ENCODE measurements at places on chromosomes 3 and 15.
A peak's percentile ranks its signal among the peaks of the same experiment; 100 is the strongest.

GRCh38 chr3:123876858-123877257 lies 7.3 kb downstream of the MYLK start:
- no peak for DNase-seq

DNA sequence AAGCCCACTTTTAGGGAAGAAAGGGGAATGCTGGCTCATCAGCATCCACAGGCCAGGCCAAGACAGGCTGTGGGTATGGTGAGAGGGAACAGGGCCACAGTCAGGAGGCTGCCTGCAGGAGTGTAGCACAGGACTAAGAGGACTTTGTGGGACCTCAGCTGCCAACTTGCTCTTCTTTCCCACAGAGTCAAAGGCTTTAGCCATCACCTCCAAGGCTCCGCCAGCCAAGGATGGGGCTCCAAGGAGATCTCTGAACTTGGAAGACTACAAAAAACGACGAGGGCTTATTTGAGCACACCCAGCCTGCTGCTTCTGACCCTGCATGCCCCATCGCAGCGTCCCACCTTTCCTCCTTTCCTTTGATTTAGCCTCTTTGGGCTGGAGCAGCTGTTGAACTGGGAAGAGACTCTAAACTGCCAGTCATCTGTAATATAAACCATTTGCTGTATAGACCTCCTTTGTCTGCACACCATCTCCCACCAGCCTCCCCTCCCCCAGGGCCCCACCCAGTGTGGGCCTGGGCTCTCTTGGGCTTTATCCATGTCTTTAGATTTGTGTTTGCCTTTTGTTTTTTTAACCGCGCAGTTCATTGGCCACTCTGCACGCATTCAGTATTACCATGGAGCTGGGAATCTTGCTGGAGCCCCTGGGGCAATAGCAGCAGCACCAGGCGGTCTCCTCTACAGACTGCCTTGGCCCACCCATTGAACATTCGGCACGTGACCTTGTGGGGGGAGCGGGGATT lies 13.1 kb upstream of the ITPKA start:
- no peak for DNase-seq

GRCh38 chr3:195570912-195571311 lies 12.8 kb downstream of the APOD start:
- DNase-seq: no peak

DNA sequence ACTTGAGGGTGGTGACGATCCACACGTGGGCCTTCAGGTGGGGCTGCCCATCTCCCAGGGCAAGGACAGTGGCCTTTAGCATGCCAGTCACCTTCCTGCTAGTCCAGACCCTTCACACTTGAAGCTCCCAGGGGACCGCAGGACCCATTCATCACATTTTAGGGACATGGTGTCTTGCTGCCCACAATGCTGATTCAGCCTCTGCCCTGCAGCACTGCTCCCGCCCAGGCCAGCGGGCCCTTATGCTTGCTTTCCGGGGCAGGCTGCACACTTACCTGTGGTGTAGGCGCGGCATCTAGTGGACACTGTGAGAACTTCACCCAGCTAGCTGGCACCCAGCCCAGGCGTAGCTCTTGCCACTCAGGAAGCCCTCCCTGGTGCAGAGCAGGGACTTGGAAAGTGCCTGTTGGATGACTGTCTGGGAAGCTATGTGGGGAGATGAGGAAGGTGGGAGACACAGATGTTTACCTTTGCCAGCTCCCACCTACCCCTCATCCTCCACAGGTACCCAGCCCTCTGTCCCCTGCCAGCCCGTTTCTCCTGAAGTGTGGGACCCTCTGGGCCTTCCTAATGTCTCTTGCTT lies 26.3 kb upstream of the NR2C2 start:
- peak; percentile 84 for DNase-seq

GRCh38 chr3:119352034-119352609 lies 57.9 kb downstream of the ARHGAP31 start:
- peak; percentile 59 for DNase-seq

DNA sequence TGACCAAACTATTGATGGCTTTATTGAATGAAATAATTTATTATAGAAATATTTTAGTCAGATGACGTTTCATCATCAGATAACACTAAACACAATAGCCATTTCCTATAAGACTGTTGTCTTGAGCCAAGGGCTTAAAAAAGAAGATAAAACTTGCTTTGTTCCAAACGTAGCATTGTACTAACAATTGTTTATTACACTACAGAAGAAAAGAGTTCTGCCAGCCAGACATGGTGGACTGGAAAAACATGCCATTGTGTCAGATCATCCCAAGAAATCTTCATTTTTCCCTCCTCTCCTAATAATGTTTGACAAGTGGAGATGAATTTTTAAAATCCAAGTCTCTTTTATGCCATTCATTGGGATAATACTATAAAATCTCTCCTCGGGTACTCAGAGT lies 203.3 kb downstream of the CDIN1 start:
- no peak for DNase-seq

DNA sequence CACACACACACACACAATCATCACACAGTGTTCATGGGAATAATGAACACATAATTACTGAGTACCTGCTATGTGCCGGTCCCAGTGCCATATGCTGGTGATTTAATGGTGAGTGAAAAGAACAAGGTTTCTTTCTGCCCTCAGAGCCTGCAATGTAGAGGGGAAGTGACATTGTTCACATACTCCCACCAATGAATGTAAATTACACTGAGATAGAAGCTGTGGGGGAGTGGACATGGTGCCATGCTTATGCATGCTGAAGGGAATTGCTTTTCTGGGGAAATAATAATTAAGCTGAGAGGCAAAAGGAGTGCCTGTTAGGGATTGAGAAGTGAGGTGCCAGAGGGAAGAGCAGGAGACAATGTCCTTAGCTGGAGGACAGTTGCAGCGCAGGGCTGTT lies 175.1 kb downstream of the MFSD1 start:
- no peak for DNase-seq

- DNase-seq: no peak
Observed at GRCh38 chr3:80785875-80786274, 975.6 kb downstream of the GBE1 start.

GRCh38 chr15:61517776-61518175 lies 288.7 kb upstream of the RORA start:
- DNase-seq: peak; percentile 74

DNA sequence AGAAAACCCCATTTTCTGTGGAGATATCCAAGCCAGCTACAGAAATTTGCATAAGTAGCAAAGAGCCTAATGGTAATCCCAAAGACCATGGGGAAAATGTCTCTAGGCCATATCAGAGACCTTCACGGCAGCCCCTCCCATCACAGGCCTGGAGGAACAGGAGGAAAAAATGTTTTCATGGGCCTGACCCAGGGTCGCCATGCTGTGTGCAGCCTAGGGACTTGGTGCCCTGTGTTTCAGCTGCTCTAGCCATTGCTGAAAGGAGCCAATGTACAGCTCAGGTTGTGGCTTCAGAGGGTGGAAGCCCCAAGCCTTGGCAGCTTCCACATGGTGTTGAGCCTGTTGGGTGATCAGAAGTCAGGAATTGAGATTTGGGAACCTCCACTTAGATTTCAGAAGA lies 1150.7 kb downstream of the OTOL1 start:
- no peak for DNase-seq

DNA sequence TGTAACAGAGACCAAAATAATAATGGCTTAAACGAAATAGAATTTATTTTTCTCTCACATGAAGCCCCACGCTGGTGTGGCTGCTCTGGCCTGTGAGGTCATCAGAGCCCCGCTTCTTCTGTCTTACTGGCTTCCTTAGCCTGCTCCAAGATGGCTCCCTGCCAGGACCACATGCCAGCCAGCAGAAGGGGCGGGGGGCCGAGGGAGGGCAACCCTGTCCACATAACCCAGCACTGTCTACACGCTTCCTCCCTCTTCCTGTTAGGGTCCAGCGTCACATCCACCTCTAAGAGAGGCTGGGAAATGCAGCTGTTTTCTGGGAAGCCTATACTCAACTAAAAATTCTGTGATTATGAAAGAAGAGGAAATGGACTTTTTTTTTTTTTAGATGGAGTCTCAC lies 107.9 kb upstream of the DLG1 start:
- no peak for DNase-seq

GRCh38 chr3:61789861-61790260 lies 228.5 kb downstream of the PTPRG start:
- no peak for DNase-seq

Data from fibroblast of skin of right biceps (primary cell).